ENCODE measurements at places on chromosomes 1 and 21.

DNA sequence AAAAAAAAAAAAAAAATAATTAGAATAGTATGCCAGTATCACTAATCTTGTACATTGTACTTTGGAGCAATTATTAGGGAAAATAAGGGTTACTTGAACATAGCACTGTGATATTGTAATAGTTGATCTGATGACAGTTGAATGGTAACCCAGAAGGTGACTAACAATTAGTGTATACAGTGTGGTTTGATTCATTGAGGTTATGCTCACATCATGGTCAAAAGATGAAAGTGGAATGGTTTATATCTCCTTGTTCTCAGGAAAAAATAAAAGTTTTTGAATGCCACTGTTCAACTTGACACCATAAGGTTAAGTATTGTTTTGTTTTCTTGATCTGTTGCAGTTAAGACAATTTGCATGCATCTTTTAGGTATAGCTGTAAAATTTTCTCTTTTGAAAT is 87.0 kb downstream of the GPR52 start:
- no peak overlapping the region for H3K27ac ChIP-seq
- H3K36me3 ChIP-seq, result no peaks in the 10 kb centered on the region
- H3K4me3 ChIP-seq, result no peak overlapping the region
- no peaks in the 10 kb centered on the region for H3K4me1 ChIP-seq

- no peak overlapping the region for H3K4me3 ChIP-seq
- H3K4me1 ChIP-seq, result peaks cover 2% of the 10 kb centered on the region
- no peak overlapping the region for H3K27ac ChIP-seq
- no peaks in the 10 kb centered on the region for H3K27me3 ChIP-seq
- no peaks in the 10 kb centered on the region for H3K36me3 ChIP-seq
Measured at GRCh38 chr21:14519000-14519399, 27.1 kb downstream of the SAMSN1 start.

- H3K4me3 ChIP-seq, result no peak overlapping the region
- no peak overlapping the region for H3K27ac ChIP-seq
- H3K4me1 ChIP-seq, result no peaks in the 10 kb centered on the region
Measured at GRCh38 chr21:17775431-17776126, 43.6 kb downstream of the C21orf91 start.

- peaks cover 2% of the 10 kb centered on the region for H3K36me3 ChIP-seq
- H3K4me3 ChIP-seq, result no peak overlapping the region
- no peaks in the 10 kb centered on the region for H3K27me3 ChIP-seq
- DNase-seq, result no peak
Measured at GRCh38 chr1:176058686-176059085, 148.4 kb downstream of the COP1 start.

- H3K4me1 ChIP-seq, result no peaks in the 10 kb centered on the region
- no peak for DNase-seq
Measured at GRCh38 chr1:154840269-154841176, 29.6 kb downstream of the KCNN3 start.

- peaks cover 12% of the 10 kb centered on the region for H3K36me3 ChIP-seq
- H3K27me3 ChIP-seq, result no peaks in the 10 kb centered on the region
- no peak for DNase-seq
Measured at GRCh38 chr1:211309617-211310016, 17.0 kb upstream of the TRAF5 start.

- no peak overlapping the region for H3K4me3 ChIP-seq
- H3K27me3 ChIP-seq, result no peaks in the 10 kb centered on the region
- DNase-seq, result no peak
- H3K27ac ChIP-seq, result no peak overlapping the region
Measured at GRCh38 chr21:16085421-16085820, 355.6 kb downstream of the USP25 start.

DNA sequence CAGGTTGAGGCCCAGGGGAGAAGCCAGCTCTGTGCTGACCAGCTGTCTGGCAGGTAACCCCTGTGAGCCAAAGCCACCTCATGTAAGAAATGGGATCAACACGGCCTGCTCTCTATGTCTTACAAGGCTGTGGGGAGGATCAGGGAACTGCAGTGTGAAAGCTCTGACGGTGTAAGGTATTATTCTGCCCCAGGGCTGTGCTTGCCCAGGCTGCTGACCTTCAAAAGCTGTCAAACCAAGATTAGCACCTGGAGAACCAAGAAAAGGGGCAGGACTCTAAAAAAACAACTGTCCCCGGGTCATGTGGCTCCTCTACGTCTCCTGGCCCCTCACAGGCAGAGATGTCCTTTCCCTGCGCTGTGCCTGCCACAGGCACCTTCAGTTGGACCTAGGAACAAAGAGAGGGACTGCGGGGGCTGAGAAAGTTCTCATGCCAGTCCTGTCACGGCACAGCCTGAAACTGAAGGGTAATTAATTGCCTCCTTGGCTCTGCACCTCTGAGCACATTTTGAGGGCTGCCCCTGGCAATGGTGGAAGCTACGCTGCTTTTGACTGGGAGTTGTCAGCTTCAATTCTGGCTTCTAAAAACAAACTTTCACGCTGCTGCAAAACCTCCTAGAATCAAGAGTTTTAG is 77.6 kb downstream of the PGBD5 start:
- H3K4me1 ChIP-seq, result no peaks in the 10 kb centered on the region
- no peaks in the 10 kb centered on the region for H3K27me3 ChIP-seq
- H3K4me3 ChIP-seq, result no peak overlapping the region
- peaks cover 37% of the 10 kb centered on the region for H3K36me3 ChIP-seq
- no peak overlapping the region for H3K27ac ChIP-seq

All from H9 (cell line).